Stimulated activated CD4-positive, alpha-beta T cell treated with anti-CD3 and anti-CD28 coated beads, Interleukin-2, amount 100 ng/mL, for 24 hours (primary cell): ENCODE measurements at places on chromosomes 1 and 21.

DNA sequence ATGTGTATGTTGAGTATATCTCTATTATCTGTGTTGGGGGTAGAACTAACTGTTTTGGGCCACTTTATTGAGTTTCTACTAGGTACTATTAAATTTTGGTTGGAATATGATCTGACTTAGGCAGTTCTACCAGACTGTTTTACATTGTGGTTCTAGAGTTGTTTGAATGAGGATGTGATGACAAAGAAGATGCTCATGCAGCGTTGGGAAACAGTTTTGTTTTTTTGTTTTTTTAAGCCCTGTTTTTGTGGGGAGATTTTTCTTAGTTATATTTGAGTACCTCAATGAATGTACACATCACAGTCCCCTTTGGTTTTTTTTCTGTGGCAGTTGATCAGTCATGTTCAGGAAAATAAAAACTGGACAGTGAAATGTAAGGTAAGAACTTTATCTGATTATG is 40.1 kb downstream of the TMED5 start:
- DNase-seq = no peak

DNA sequence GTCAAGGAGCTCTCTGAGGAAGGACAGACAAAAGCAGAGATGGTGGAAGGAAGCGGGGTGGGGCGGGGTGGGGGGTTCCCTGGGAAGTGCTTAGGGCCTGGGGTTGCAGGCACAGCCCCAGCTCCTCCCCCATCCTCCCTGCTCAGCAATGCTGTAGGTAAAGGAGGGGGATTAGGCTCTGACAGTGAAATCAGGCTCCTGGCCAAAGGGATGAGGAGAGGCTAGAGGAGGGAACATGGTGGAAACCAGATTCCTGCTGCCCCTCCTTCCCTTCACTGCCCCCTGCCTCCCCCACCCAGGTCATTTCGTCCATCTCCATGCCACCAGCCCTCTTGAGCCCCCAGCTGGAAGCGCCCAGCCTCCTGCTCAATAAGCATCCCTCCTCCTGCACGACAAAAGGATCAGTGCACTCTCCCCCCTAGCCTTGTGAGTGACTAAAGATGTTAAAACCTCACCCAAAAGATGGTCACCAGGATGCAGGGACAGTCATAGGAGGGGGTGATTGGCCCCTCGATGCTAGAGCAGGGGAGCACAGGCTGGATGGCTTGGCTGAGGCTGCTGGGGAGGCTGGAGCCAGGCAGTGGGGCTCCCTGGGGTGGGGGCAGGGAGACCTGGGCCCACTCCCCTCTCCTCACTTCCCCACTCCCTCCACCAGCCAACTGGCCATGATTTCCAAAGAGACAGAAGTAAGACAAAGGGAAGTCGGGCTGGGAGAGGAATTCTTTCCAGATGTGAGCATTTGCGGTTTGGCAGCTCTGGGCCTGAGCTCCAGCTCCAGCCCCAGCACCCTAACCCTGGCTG is 2.2 kb upstream of the CRABP2 start:
- DNase-seq = no peak

GRCh38 chr1:230827081-230827681 is 41.1 kb downstream of the C1orf198 start:
- no peak for DNase-seq

- DNase-seq = no peak
Measured at GRCh38 chr1:183180634-183181056, 5.4 kb upstream of the LAMC2 start.

GRCh38 chr1:43968348-43968948 is 1.4 kb upstream of the DPH2 start:
- peak; percentile 27 for DNase-seq

DNA sequence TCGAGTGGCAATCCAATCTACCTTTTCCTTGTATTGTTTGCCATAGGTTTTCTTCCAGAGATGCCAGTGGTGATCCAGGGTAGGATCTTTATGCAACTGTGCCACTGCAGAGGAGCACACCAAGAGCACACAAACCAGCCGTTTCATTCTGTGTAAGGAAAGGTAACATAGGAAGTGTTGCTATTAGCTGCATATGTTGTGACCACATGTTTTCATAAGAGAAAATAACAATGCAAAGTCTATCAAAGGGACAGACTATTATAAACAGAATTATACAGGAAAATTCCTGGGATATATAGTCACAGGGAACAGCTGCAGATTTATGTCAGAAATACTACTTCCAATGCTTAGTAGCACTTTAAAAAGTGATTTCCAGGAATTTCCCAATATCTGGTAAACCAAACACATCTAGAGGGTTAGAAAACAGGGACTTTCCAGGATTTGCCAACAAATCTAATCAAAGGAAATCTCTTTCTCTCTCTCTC is 919 bp downstream of the CTSS start:
- DNase-seq = no peak

DNA sequence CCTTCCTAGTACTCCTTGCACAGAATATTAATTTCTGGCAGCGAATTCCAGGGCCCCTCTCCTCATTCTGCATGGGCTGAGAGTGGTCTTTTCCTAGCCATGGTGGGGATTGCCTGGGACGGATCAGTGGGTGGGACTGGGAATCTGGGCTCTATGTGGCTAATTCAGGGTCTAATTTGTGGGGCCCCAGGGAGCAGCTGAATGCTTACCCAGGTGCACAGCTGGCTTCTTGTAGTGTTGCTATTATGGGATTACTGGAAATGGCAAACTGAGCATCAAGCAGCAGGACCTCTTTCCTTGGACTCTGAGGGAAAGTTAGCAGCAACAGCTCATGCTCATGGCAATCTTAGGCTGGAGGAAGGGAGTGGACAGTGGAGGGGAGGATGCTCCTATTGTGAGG is 187.1 kb upstream of the CACNA1E start:
- DNase-seq = no peak

- no peak for DNase-seq
Measured at GRCh38 chr21:16879479-16879878, 633.4 kb upstream of the CXADR start.

GRCh38 chr1:66676613-66677298 is 75.5 kb upstream of the DYNLT5 start:
- DNase-seq = no peak

- DNase-seq = no peak
Measured at GRCh38 chr1:172229942-172230341, 190.5 kb upstream of the C1orf105 start.

DNA sequence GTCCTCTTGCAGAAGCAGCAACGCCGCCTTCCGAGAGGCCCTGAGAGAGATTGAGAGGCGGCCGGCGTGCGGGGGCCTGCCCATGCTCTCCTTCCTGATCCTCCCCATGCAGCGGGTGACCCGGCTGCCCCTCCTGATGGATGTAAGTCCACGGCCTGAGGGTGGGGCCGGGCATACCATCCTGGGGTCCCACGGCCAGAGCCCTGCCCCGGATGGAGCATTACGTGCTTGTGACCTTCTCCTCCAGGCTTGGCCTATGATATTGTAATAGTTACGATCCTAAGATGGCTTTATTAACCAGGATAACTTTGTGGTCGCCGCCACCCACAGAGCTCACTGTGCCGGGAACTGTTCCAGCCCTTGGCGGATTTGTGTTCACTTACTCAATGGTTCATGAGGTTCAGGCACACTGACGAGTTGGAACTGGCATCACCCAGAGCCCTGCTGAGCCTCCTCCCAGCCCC is 18.9 kb downstream of the ARHGEF16 start:
- DNase-seq = no peak

- DNase-seq = no peak
Measured at GRCh38 chr21:26119906-26120305, 50.7 kb downstream of the APP start.

DNA sequence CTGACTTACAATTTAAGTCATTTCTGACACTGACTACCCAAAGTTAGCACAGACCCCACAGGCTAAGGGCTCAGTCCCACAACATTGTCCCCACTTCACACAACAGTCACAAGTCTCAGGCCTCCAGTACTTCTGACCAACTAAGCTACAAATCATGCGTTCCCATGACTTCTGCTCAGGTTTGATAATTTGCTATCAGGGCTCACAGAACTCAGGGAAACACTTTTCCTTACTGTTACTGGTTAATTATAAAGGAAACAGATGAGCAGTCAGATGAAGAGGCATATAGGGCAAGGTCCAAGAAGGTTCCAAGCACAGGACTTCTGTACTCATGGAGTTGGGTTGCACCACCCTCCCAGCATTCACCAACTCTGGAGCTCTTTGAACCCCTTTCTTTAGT is 151.2 kb upstream of the TNR start:
- no peak for DNase-seq
